GM12864 (cell line): ENCODE measurements at places on chromosomes 13 and 19.
A peak's percentile ranks its signal among the peaks of the same experiment; 100 is the strongest.

GRCh38 chr13:43675577-43675976 lies 111.2 kb downstream of the ENOX1 start:
- no peak for DNase-seq

DNA sequence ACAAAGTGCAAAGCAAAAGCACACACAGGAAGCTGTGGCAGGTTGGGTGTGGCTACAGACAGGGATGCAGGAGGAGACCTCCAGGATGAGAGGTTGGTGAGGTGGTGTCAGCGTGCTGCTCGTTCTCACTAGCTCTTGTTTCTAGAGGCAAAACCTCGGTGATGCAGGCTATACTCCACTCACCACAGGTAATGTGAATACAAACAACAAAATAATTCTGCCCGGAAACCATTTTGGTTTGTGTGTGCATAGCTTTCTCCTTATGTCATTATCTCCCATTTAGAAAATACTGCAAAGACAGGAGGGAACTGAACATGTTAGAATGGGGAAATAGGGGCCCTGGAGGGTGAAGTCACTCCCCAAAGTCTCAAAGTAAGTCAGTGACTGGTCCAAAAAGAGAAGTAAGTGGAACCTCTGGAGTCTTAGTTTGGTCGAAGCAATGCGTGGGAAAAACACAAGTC lies 9.4 kb downstream of the LCP1 start:
- DNase-seq, result peak; percentile 64

DNA sequence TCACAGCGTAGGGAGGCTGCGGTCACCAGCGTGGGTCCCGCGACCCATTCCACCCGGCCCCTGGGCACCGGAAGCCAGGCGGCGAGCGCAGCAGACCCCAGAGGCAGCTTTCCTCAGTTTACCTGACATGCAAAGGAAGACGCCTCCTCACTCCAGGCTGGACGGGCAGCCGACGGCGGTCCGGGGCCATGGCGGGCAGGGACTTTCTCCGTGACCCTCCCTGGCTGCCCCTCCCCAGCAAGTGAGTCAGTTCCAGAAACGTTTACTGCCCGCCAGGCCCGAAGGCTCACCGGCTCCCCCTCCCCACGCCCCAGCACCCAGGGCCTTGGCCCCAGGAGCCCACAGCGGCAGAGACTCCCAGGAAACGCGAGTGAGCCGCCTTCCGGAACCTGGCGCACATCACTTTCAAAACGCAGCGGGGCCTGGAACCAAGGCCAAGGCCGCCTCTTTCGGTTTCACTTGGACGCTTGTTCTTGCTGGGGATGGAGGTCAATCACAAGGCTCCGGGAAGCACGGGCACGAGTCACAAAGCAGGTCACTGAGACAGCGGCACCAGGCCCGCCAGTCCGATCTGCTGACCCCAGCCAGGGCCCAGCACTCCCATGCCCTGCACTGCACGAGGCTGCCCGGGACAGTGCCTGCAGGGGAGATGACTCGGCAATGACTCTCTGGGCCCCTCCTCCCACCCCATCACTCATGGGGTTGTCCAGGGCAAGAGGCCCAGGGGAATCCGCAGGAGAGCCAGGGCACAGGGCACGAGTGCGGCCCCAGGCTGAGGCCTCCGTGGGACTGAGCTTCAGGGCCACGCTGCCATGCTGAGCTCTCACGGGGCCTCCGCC lies 5.3 kb downstream of the SBNO2 start:
- no peak for DNase-seq

- no peak for DNase-seq
Measured at GRCh38 chr13:75194717-75195462, 287.1 kb downstream of the TBC1D4 start.

DNA sequence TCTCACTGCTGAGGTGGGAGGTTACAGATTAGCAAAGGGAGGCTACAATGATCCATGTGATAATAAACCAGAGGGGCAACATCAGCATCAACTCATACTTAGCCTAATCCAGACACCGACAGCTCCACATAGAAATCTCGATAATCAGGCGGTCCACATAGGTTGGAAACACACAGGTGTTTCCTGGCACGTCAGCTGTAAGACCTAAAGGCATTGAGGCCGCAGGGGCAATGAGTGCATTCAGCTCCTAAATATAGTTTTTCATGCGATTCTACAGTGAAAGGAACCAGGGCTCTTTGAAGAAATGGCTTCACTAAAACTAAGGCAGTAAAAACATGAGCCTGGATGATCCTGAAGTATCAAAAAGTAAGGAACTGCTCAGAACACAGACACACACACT lies 19.3 kb downstream of the PLPP2 start:
- no peak for DNase-seq

DNA sequence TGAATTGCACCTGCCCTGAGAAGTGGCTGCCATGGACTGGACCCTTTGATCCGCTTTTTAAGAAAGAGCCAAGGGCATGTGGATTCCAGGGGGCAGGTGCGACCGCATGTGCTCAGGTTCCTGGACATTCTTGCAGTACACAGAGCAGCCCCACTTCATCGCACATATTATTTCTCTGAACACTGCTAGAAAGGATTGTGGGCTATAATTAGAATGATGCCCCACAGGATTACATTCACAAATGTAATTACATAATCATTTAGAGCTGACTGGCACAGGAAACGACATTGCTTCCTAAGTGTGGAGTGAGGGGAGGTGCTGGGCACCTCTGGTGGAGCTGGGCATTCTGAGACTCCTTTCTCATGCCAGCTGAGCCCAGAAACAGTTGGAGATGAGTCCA lies 37.5 kb upstream of the VSTM2B start:
- DNase-seq, result no peak

- DNase-seq, result no peak
Measured at GRCh38 chr13:39186205-39186875, 148.1 kb downstream of the NHLRC3 start.

GRCh38 chr19:39192846-39193245 lies 3.9 kb upstream of the NCCRP1 start:
- DNase-seq, result no peak

GRCh38 chr13:26847281-26847680 lies 86.7 kb upstream of the GPR12 start:
- DNase-seq, result no peak

DNA sequence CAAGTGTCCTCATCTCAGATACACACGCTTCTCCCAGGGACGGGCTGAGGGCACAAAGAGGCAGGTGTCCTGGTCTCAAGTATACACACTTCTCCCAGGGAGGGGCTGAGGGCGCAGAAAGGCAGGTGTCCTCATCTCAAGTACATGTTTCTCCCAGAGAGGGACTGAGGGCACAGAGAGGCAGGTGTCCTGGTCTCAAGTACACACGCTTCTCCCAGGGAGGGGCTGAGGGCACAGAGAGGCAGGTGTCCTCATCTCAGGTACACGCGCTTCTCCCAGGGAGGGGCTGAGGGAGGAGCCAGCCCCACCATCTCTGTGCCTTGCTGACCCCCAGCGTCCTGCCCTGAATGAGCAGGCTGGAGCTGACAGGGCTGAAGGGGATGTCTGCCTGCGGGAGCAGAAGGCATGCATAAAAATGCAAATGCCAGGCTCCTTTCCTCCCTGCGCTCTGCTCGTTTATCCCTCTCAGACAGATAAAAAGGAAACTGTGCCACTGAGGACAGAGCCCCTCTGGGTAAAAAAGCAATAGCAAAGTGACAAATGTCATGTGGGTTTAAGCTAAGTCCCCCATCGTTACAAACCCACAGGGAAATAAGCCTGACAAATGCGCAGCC lies 96.1 kb upstream of the UQCRFS1 start:
- no peak for DNase-seq

- no peak for DNase-seq
Measured at GRCh38 chr13:33352041-33352440, 66.5 kb upstream of the STARD13 start.

DNA sequence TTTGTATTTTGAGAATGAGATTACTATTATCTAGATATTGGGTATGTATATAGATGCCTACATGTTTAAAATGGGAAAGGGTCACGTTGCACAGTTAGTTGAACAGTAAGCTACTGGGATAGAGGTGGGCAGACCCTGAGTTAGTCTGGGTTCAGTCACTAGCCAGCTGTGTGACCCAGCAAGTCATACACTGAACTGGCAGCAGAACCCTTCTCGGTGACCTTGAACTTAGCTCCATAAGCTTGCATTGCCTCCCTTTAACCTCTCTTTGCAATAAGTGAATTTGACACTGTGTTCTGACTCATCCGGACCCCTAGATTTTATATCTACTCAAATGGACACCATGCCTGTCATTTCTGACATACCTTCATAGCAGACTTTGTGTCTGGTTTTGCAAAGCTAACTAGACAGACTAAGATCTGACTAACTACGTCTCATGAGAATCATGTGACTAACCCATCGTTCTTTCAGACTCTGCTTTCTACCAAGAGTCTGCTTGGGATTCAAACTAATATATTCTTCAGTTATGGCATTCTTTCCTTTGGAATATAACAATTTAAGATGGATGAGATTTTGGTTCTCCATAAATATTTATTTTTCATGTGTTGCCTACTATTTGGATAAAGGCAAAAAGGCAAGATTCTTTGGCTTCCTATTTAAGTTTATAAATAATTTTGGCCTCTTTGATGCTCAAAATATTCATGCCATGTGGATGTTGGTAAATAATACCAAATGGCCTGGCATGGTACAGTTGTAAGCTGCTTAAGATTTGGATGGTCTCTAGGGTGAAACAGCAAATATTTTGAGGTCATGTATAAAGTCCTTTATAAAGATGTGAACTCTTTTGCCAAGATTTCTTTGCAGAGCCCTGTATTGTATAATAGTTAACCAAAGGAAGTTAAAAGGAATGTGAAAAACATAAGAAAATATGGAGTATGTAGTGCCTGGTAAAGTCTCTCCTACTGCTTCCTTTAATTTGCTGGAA lies 159.3 kb downstream of the ITGBL1 start:
- DNase-seq, result no peak

GRCh38 chr13:108214441-108215271 lies 680 bp downstream of the LIG4 start:
- no peak for DNase-seq

DNA sequence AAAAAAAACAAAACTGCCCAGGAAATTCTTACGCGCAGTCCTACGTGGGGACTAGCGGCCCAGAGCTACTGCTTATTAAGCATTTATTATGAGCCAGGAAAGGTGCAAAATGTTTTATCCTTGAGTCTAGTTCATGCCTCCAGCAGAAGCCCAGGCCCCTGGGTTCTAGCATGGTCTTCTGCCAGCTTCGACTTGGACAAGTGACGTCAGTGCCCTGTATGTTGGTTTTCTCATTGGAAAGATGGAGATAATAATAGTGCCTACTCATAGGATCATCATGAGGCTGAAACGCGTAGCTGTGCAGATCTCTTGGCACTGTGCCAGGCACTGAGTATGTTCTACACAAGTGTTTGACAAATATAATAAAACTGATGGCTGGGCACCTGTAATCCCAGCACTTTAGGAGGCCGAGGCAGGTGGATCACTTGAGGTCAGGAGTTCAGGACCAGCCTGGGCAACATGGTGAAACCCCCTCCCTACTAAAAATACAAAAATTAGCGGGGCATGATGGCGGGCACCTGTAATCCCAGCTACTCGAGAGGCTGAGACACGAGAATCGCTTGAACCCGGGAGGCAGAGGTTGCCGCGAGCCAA lies 12.4 kb upstream of the SULT2B1 start:
- no peak for DNase-seq

GRCh38 chr19:18477042-18477779 lies 39.3 kb upstream of the ISYNA1 start:
- no peak for DNase-seq

GRCh38 chr13:114330086-114330485 lies 15.8 kb downstream of the CHAMP1 start:
- DNase-seq, result no peak

DNA sequence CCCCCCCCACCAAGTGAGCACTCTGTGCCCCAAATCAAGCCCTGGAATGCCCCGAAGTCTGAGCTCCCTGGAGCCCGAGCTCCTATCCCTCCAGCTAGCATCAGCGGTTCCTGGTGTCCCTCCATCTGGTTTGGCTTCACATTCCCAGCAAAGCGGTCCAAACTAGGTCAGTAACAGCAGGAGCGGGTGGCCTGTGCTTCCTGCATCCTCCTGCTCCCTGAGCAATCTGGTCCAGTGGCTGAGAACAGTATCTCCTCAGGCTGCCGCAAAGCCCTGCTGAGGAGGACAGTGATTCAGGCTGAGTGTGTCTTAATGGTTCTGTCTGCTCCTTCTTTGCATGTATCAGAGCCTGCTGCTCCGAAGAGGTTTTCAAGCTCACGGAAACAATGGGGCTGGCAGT lies 25.9 kb downstream of the RASL11A start:
- DNase-seq, result no peak

- no peak for DNase-seq
Measured at GRCh38 chr13:73215823-73216222, 157.0 kb downstream of the KLF5 start.

DNA sequence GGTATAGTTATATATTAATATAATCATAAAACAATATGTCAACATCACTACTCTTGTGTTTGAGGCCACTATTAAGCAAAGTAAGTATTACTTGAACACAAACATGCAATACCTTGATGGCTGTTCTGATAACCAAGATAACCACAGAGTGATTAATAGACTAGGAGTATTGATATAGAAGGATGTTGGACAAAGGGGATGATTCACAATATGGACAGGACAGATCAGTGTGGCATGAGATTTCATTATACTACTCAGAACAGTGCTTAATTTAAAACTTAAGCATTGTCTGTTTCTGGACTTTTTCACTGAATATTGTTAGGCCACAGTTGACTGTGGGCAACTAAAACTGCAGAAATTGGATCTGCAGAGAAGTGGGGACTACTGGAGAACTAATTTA lies 384.2 kb downstream of the SLITRK1 start:
- DNase-seq, result no peak

DNA sequence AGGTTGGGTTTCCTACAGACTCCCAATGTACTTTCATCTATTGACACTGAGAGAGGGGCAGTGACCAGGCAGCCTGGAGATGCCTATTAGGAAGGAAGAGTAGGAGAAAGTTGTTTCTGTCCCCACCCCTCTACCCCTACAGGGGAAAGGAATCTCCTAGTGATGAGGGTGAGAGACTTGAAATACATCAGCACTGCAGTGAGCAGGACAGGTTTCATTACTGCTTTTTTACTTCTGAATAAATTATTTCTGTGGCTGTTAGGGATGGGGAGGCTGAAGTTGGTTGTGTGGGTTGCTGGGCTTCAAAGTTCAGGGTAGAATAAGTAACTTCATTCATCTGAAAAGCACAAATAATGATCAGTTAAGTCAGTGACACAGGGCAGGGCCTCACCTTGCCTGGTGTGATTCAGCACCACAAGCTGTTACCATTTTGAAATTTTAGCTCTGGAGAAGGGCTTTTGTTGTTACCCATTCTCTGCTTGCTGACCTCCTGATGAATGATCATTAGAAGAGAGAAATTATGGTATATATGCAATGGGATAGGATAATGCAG lies 19.3 kb downstream of the CEACAM1 start:
- no peak for DNase-seq

GRCh38 chr13:85241060-85241459 lies 558.2 kb downstream of the SLITRK6 start:
- DNase-seq, result no peak

GRCh38 chr13:96744367-96745331 lies 249.6 kb downstream of the OXGR1 start:
- no peak for DNase-seq

DNA sequence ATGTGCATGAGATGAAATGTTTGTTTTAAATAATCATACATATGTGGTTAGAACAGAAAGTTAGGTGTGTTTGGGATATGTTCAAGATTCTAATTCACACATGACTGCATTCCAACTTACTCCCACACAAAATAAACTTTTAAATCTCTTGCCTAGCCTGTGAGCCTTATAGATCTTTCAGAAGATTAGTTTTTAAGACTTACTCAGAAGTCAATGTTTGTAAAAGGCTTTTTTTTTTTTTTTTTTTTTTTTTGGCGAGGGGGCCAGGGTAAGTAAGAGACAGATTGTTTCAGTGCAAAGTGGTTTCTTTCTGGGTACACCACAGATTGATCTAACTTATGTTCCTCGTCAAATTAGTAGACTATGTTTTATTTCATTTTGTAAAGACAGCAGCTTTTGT lies 39.1 kb downstream of the GPR180 start:
- no peak for DNase-seq
